Activated CD4-positive, CD25-positive, alpha-beta regulatory T cell treated with anti-CD3 and anti-CD28 coated beads, Interleukin-2, amount 50 U/mL, for 24 hours (primary cell): ENCODE measurements at places on chromosomes 11 and 22.
A peak's percentile ranks its signal among the peaks of the same experiment; 100 is the strongest.

GRCh38 chr11:1297576-1298473 is 11.6 kb downstream of the TOLLIP start:
- ATAC-seq, result no peak

DNA sequence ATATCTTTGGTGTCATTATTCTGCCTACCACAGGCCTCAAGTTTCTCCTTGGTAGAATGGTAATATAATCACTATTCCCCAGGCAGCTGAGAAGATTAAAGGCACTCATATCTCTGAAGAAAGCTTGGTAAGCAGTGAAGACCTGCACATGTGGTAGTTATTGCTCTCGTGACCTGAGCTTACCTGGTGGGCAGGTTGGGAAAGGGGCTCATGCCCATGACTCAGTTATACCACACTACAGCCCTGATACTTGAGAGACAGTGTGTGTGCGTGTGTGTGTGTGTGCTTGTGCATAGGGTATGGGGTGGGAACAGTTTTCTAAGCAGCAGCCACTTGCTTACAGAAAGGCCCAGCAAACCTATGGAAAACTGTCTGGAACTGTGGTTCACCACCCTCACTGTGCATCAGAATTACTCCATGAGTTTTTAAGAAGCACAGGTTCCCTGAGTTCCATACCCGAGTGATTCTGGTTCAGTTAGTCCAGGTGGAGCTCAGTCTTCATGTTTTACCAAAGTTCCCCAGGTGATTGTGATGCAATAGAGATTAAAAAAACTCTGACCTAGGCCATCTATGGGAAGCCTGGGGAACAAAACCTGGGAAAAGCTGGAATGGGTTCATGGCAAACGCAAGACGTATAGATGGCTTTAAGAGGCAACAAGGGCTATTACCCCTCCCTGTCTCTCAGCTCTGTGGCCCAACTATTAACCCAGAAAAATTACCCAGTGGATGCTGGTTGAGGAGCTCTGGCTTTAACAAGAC is 79.0 kb upstream of the ZBED5 start:
- ATAC-seq, result no peak

DNA sequence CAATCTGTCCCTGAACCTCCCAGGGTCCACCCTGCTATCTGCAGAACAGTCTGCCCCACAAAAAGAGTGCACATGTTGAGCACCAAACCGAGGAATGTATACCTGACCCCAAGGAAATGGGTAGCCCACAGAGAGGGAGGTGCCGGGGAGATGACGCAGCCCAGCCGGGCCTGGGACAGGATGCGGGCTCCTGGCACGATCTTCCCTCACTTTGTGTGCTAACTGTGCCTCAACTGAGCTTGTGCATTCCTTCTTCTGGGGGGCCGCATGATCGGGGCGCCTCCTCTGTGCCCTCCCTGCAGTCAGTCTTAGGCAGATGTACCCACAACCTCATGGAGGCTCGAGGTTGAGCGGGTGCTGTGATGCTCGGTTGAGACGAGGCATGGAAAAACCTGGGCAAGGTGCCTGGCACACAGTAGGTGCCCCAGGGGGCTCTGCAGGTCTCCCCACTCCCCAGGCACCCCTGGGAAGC is 2.4 kb downstream of the GAS2L1 start:
- no peak for ATAC-seq

GRCh38 chr11:69475141-69475865 is 6.2 kb upstream of the LINC01488 start:
- ATAC-seq, result no peak

- no peak for ATAC-seq
These were observed 41.4 kb downstream of the SCUBE2 start for GRCh38 chr11:9049959-9050358.

DNA sequence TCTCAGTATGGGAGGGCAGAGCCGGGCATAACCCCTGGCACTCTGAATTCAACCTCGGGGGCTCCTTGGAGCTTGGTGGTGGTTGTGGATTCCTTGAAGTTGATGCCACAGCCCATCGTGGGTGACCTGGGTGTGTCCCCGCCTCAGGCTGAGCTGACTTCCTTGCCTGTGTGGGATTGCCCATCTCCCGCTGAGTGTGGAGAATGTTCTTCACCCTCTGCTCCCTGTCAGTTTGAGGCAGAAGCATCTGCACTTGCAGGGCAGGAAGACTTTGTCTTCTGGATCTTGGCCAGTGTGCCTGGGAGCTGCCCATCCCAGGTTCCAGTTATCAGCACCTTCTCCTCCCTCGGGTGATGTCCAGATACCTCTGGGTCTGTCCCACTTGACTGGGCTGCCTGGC is 25.3 kb downstream of the CD82 start:
- no peak for ATAC-seq

DNA sequence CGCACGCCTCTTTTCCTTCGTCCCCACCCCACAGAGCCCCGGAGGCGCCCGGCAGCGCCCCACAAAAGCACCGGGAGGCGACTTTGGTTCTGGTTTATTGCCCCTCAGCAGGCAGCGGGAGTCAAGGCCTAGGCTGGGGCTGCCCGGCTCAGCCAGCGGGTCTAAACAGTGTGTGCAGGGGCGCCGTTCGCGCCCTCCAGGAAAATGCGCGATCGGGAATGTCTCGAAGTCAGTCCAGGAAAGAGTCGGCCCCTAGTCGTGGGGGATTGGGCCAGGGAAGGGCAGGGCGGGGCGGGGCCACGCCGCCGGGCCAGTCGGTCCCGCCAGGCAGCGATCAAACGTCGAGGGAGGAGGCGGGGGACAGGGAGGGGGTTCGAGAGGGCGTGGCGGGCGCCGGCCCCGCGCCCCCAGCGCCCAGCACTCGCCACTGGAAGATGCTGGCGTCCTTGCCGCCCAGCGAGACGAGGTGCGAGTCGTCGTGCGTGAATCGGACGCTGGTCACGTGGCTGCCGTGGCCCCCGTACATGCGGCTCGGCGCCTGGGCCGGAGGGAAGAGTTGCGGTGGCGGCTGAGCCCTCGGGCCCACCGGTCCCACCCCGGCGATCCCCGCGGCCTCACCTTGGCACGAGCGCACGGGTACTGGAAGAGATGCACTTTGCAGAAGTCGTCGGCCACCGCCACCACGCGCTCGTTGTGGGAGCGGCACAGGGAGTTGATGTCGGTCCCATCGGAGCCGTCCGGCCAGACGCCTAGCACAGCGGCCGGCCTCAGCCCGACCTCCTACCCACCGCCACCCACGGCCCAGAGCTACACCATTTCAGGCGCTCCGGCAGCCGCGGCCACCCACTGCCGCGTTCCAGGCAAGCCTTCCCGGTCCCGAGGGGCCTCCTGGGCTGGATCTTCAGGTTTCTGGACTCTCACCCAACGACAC is 741 bp upstream of the MTA2 start:
- no peak for ATAC-seq

GRCh38 chr11:132686886-132687285 is 845.4 kb downstream of the OPCML start:
- ATAC-seq, result no peak

GRCh38 chr22:47194476-47195155 is 432.2 kb downstream of the TBC1D22A start:
- ATAC-seq, result no peak

DNA sequence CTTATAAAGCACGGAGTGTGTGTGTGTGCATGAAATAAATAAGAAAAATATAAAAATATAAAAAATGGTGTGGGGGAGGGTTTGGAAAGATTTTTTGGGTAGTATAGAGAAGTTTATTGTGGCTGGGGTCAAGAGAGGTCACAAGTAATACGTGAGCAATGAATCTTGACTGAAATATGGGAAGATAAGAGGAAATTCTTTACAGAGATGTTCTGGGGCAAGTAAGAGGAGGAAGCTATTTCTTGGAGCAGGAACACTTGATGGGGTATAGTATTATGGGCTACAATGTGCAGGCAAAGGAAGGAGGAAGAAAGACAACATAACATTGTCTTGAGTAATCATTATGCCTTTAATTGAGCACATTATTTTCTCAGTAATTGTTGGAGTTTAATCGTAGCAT is 2.1 kb downstream of the HBD start:
- no peak for ATAC-seq

DNA sequence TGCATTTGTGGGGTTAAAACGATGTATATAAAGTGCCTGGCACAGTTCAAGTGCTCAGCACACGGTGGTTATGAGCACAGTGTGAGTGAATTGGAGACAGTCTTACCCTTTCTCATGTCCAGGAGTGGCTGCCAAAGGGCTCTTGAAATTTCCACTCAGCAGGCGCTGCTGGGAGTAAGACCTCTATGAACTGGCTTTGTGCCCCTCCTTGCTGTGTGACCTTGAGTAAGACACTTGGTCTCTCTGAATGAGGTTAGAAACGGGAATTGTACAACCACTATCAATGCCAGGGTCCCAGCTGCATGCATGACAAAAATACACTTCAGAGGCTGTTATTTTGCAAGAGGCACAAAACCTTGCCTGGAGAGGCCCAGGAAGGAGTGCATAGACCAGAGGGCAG is 86.6 kb downstream of the TSPAN18 start:
- no peak for ATAC-seq

DNA sequence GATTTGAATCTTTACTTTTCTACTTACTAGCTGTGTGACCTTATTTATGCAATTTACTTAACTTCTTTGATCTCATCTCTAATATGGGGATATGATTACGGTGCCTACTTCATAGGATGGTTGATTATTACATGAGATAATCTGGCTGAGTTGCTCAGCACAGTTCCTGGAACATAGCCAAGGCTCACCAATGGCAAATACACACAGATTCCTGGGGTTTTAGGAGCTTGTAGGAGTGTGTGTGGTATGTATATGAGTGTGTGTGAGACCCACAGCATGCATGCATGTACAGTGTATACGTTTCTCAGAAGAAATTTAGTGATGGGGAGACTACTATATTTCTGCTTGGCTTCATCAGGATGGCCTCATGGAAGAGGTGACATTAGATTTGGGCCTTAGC is 256.9 kb downstream of the KIRREL3 start:
- ATAC-seq, result no peak

DNA sequence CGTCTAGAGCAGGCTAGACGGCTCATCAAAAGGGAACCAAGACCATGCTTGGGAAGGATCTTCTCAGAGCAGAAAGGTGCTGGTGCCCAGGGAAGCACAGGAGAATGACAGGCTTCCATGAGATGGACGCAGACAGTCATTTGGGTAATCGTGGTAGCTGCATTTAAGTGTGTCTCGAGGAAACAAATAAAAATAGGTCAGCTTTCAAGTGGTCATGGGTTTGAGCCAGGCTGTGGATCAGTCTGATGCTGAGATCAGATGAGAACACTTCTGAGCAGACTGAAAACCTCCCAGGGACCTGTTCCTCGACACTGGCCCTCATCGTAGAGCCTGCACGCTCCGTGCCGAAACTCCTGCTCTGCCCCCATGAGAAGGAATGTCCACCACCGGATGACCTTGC is 4.7 kb downstream of the CARS1 start:
- no peak for ATAC-seq

GRCh38 chr11:120579611-120580031 is 68.1 kb downstream of the GRIK4 start:
- ATAC-seq, result peak; percentile 21

DNA sequence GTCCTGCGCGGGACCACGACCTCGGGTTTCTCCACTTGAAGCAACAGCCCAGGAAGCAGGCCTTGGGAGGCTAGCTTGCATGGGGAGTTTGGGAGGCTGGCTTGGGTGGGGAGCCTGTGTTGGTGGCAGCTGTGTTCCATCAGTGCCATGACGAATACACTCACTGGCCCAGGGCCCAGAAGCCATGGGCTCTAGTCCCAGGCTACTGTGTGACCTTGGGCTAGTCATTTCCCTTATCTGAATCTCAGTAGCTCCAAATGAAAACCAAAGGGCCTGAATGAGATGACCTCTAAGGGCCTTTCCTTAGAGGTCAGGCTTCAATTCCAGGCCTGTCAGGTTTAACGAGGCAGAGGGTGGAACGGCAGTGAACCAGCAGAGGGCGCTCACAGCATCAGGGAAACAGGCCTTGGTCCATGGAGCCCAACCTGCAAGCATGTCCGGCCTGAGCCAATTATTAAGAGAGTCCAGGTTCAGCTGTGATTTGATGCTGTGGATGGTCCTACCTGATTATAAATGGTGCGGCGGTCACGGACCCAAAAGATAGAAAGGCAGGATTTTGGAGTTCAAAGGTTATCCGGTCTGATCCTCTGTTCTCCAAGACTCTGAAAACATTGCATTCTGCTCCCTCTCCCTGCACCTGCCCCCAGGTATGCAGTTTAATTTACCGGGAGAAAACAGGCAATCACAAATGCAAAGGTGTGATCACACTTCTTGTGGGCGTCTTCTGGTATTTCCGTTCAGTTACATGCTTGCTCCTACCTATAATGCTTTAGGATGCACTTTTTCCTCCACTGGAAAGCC is 15.9 kb downstream of the PTPN5 start:
- ATAC-seq, result no peak

GRCh38 chr22:17121233-17122195 is at the start of gene TMEM121B:
TMEM121B (minus strand) TSS chr22:17121360; CDS start chr22:17121127, 233 bp downstream.
- no peak for ATAC-seq

- peak; percentile 32 for ATAC-seq
These were observed 5.3 kb downstream of the CD44 start for GRCh38 chr11:35144136-35144741.

DNA sequence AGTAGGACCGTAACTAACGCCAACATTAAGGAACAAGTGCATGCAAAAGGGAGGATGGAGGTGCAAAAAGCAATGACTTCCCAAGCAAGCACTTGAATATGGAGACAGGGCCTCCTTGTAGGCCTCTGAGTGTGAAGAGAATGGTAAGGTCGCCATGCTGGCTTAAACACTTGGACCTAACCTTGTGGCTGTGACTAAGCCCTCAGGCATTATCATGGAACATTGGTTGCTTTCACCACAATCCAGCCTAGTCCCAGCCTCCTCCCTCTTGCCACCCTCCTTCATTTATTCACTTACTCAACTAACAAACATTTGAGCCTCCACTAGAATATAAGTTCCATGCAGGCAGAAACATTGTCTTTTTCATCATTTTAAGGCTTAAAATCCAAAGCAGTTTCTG is 11.9 kb upstream of the SYTL2 start:
- ATAC-seq, result no peak

DNA sequence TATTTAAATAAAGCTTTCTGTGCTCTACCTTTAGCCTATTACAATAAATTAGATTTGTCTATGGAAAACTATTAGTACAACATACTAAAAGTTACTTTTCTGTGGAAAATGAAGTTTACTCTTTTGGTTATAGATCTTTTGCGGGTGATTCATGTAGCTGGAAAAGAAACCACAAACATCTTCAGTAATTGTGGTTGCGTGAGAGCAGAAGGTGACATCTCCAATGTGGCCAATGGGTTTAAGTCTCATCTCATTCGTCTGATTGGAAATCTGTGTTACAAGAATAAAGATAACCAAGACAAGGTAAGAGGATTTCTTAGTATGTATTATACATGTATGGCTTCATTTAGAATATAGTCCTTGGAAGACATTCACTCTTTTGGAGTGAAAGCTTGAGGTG is 68.6 kb downstream of the ATXN10 start:
- ATAC-seq, result no peak
